Stimulated activated CD4-positive, alpha-beta T cell treated with anti-CD3 and anti-CD28 coated beads, TNF-alpha, amount 100 ng/mL, for 1 hour (primary cell): ENCODE measurements at places on chromosomes 2 and 18.

GRCh38 chr2:207352978-207353671 lies 176.6 kb upstream of the CREB1 start:
- no peak for DNase-seq

DNA sequence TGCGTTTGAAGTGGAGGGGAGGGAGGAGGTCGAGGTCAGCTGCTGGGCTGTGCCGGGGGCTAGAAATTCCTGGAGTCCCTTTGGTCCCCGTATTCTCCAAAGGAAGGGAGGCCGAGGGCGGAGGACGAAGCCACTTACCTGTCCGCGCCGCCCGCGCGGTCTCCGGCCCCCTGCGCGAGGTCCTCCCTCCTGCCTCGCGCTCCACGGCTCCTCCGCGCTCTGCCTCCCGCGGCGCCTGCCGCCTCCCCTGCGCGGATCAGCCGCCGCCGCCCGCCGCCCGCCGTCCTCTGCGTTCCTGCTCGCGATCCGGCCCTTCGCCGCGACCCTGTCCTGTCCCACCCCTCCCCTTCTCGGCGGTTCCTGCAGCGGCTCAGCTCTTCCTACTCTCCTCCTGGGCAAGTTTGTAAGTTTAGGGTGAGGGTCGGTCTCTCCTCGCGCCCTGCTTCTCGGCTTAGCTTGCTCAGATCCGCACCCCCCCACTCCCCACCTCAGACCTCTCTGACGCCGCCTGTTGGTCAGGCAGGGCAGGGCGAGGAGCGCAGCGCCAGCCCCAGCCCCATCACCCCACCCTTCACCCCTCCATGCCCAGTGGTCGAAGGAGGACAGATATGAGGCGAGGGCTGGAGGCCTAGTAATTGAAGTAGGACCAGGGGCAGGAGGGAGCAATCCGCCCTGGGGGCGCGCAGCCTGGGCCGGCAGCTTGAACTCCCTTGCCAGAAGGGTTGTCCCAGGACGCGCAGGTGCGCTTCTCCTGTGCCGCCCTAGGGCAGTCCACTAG lies 9.7 kb upstream of the SKOR2 start:
- DNase-seq: no peak

- DNase-seq: no peak
Measured at GRCh38 chr2:178498137-178498536, 17.9 kb downstream of the PLEKHA3 start.

- no peak for DNase-seq
Measured at GRCh38 chr18:31590570-31590969, 1.1 kb upstream of the TTR start.

GRCh38 chr2:170885130-170885791 lies 43.8 kb upstream of the GORASP2 start:
- no peak for DNase-seq

- DNase-seq: no peak
Measured at GRCh38 chr2:54850171-54851122, 127.0 kb downstream of the EML6 start.

- DNase-seq: no peak
Measured at GRCh38 chr2:60045456-60045855, 508.0 kb downstream of the BCL11A start.

DNA sequence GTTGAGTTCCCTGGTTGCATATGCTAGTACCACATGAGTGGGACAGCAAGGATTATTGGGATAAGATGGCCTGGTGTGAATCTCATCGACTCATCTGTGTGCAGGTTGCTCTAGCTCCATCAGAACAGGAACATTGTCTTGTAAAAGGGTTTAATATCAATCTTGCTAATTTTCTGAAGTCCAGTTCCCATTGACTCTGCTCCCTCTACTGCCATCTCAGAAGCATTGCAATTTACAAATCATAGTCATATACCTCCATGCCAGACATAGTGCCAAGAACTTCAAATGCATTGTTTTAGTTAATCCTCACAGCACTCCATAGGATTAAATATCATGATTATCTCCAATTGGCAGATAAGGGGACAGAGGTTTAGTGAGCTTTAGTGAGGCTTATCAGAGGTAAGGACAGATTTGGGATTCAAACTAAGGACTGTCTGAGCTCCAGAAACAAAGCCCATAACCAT lies 4.8 kb upstream of the STAT4 start:
- DNase-seq: no peak

- no peak for DNase-seq
Measured at GRCh38 chr18:2538844-2539243, 32.5 kb downstream of the METTL4 start.

- no peak for DNase-seq
Measured at GRCh38 chr18:50754297-50754696, 65.5 kb downstream of the MRO start.

DNA sequence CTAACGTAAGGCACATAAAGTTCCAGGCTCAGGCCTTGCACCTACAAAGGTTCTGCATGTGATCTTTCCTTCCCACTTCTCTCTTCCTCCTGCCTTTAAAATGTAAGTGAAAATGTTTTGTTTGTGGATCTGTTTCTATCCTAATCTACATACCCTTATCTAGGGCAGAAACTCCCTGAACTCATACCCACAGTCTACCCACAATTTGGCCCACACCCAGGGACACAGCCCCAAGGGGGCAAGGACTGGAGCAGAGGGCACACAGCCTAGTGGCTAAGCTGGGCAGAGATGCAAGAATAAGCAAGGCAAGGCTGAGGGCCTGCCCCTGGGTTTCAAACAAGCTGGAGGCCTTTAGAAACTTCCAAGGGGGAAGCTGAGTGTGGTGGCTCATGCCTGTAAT lies 71.0 kb downstream of the HS1BP3 start:
- DNase-seq: no peak

- DNase-seq: no peak
Measured at GRCh38 chr2:32002406-32002805, 8.4 kb downstream of the MEMO1 start.

GRCh38 chr18:8699948-8700347 lies 5.4 kb upstream of the MTCL1 start:
- no peak for DNase-seq

DNA sequence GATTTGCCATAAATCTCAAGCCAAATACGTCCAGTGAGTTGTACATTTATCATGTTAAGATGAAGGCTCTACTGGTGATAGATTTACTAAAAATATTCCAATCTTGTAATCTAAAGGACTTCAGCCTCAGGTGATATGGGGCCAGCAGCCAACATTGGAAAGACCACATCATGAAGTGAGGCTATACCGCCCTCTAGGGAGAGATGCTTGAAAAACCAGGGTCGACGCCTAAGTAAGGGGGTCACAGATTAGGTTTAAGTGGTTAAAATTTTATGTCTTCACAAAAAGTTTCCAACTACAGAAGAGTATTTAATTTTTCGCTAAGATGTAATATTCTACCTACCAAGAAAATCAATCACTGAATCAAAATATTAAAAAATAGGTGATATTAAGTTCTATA lies 33.3 kb downstream of the DOCK10 start:
- no peak for DNase-seq

DNA sequence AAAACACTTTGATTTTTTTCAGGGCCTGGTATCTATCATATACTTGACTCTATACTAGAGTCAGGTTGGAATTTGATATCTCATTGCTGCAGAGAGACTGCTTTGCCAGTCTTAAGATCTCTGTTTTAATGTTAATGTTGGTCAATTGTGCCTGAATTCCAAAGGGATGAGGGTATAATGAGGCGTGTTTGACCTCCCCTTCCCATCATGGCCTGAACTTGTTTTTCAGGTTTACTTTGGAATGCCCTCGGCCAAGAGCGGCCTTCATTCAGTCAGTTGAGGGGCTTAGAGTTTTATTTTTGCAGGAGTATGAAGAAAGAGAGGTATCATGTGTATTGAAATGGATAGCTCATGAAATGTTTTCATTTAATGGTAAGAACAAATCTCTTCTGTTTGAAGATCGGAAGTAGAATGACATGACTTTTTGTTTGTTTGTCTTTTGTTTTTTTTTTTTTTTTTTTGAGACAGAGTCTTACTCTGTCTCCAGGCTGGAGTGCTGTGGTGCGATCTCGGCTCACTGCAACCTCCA lies 119.0 kb downstream of the KIAA1328 start:
- DNase-seq: no peak

DNA sequence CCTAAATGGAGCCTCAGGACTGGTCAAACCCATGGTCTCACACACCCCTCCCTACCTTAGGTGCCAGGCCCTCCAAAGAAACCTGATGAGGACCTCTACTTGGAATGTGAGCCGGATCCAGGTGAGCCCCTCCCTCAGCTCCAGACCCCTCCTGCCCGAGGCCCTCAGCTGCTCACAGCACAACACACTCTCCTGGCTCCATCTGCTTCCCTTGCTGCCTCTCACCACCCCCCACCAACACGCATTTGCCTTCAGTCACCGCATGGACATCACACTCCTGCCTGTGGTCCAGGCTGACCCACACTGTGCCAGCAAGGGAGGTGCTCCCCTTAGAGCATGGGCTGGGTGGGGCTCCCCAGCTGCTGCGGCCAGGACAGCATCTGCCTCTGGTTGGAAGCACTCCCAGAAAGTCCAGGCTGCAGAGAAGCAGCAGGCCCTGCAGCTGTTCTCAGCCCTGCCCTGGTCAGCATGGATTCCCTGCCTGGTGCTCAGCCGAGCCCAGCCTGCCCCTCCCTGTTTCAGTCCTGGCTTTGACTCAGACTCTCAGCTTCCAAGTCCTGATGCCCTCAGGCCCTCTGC lies 15.1 kb downstream of the SH2D6 start:
- no peak for DNase-seq

DNA sequence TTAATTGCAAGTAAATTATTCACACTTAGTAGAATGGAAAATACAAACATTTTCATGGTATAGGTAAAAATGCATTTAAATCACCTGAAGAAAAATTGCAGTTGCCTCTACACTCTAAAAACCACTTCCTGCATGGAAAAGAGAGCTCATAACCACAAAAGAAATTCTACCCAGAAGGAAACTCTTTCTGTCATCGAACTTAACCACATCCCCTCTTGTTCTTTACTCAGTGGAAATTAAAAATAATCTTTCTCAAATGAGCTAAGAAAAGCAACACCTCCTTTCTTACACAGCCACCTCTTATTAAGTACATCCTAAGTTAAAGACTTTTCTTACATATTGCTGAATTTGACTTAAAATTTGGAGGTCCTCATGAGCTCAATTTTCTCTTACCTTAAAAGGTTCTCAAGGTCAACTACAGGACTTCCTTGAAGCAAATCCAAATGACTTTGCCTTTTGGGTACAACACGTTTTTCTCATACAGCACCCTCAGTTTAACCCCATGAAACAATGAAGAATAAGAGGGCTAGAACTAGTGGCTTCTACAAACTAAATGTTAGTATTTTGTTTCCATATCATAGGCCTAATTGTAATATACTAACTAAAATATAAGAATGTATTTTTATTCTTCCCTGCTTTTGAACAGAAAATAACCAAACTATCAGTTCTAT lies 109.1 kb upstream of the CRIM1 start:
- no peak for DNase-seq

DNA sequence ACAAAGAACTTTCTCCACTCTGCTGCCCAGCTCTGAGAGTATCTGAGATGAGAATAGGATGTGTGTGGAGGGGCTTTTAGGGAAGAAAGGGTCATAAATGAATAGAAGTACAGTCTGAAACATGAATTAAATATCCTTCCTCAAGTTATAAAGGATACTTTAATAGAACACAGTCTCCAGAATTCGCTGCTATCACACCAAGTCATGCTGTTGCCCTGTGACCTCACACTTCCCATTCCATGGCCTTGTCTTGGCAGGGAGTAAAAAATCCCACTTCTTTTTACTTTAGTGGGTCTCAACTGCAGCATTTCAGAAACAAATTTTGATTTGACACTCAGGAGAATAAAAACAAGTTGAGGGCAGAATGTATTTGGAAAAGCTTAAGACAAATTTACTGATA lies 3.8 kb upstream of the RPE start:
- no peak for DNase-seq

DNA sequence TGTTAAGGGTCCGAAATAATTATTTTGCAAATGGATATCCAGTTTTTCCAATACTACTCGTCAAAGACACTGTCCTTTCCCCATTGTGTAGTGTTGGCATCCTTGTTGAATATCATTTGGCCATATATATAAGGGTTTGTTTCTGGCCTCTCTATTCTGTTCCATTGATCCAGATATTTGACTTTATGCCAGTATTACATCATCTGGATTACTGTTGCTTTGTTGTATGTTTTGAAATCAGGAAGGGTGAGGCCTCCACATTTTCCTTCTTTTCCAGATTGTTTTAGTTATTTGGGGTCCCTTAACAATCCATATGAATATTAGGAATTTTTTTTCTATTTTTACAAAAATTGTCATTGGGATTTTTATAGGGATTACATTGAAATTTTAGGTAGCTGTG lies 244.1 kb downstream of the GPD2 start:
- no peak for DNase-seq

DNA sequence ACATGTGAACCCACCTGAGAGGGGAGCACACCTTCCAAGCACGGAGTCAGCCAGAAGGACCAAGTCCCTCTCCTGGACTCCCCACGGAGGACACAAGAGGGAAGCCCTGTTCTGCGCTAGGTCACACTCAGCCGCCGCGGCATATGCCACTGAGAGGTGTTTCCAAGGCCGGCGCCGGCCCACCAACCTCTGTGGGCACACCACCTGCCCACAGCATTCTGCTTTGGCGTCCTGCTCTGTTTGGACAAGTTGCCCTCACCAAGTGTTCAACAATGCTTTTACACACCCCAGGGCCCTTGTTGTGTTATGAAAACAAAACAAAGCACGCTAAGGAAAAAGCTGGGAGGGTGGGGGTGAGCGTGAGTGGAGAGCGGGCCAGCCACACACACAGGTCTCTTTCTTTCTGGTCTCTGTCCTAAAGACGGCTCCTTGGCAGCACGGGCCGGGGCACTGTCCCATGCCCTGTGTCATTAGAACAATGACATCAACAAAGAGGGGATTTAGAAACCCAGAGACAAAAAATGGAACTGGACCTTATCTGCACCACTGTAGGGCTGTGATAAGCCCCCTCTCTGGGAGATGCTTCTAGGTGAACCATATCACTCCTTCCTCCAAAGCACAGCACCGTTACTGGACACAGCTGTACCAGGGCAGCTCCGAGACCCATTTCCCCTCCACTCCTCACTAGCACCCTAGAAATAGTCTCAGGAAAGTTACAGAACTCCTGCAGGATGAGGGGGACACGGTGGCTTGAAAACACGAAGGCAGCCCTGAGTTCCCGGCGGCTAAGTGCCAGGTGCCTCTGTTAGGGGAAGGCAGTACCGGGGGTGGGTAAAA lies 17.0 kb downstream of the SMAD7 start:
- DNase-seq: no peak

DNA sequence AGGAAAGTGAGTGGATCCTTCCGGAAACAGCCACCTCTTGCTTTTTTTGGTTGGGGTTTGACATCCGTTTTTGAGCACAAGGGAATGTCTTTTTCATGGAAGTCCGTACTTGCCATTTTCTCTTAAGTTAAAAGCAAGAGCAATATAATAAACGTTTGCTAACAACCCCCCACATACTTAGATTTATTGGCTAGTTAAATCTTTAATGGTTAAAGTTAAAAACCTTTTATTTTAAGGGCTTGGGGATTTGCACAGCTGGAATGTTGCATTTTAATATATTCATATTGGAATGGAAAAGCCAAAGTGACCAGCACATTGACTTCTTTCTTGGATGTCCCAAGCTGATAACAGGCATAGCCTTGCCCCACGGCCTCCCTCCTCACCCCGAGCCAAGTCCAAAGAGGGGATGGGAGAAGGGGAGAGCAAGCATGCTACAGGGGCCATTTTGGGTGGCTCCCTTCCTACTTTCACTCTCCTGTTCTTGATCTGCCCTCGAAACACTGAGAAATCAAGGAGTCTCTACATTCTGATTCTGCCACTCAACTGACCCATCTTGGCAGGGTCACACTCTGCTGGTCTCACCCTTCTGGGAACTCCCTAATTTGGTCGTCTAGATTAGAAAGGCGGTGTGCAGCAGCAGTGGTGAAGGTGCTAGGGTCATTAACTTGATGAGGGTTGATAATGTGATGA lies 48.1 kb upstream of the PKDCC start:
- DNase-seq: no peak

GRCh38 chr2:224208007-224208406 lies 168.9 kb upstream of the SERPINE2 start:
- DNase-seq: no peak
